ENCODE measurements at places on chromosomes 2 and 18. TPM values are rescaled to one million over a fixed set of nuclear protein-coding genes. Genes with fewer than 3 reads are reported as not detected.

Gene KLF11
- 5.8 TPM for total RNA-seq

Gene MEIS1
- total RNA-seq: 1.8 TPM

Gene KCNE4
- 0.65 TPM for total RNA-seq

Gene TDRD15
- total RNA-seq: not detected

Gene CTAGE1
- not detected for total RNA-seq

Gene PAIP2B
- 0.36 TPM for total RNA-seq

Gene MAB21L4
- total RNA-seq: 0.16 TPM

Gene ARHGAP28
- total RNA-seq: 0.08 TPM

Gene TBR1
- total RNA-seq: not detected

Gene TEKT4
- total RNA-seq: not detected

Gene VIL1
- 0.44 TPM for total RNA-seq

Gene LYG1
- total RNA-seq: 2.4 TPM

Gene SLC14A1
- not detected for total RNA-seq

Gene LAMA3
- total RNA-seq: 51.0 TPM
